Fibroblast of villous mesenchyme (primary cell): ENCODE measurements at places on chromosomes 7 and 10.
A peak's percentile ranks its signal among the peaks of the same experiment; 100 is the strongest.

- no peak for DNase-seq
Observed at GRCh38 chr10:14674376-14675050, 100.2 kb downstream of the FAM107B start.

DNA sequence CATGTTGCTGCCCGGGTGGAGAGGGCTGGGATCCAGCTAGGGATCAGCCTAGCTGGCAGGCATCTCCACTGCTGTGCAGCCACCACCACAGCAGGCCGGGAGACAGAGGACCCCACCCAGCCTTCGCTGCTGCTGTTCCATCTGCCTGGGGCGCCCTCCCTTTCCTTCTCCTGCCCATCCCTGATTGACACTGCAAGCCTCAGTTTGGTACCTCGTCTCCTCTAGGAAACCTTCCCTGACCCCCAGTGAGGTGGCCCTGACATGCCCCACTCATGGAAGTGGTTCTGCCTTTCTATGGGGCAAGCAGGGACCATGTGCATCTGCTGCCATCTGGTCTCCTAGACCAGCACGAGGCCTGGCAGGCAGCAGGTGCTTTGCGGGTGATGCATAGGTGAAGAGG is 30.4 kb upstream of the DPYSL4 start:
- DNase-seq, result no peak

DNA sequence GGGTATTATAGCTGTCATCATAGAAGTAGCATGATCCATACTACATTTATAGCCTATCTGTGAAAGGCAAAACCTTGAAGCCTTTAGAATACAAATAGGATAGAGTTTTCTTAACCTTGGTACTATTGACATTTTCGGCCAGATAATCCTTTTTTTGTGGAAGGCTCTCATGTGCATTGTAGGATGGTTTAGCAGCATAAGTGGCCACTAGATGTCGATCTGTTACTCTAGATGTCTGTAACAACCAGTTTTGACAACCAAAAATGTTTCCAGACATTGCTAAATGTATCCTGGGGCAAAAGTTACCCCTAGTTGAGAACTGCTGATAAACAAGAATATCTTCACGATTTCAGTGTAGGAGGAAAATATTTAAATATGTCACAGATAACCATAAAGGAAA is 319.4 kb upstream of the GALNT17 start:
- DNase-seq, result no peak

- DNase-seq, result no peak
Observed at GRCh38 chr10:5014936-5015335, 11.3 kb upstream of the AKR1C2 start.

DNA sequence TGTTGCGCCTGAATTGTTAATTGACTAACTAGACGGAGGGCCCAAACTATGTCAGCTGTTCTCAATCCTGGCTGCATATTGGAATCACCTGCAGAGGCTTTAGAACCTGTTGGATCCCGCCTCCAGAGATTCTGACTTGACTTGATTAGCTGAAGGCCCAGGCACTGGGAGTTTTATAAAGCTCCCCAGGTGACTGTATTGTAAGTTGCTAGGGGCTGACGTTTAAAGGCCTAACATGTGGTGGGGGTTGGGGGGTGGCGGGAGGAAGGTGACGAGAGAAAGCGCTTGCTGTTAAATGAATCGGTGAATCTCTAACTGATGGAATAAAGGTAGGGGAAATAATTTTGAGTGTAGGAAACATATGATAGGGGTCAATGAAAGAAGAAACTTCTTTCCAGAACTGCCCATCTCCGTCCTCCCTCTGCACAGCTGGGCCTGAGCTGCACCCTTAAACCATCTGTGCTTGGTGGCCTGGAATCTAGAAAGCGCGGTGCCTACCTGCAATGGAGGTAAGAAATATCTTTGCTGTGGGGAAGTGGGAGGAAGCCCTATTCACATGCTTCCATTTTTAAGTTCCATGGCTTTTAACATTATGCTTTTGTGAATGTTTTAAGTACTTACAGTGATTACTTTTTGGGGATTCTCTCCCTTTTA is 225.0 kb upstream of the FAM3C start:
- DNase-seq, result no peak

DNA sequence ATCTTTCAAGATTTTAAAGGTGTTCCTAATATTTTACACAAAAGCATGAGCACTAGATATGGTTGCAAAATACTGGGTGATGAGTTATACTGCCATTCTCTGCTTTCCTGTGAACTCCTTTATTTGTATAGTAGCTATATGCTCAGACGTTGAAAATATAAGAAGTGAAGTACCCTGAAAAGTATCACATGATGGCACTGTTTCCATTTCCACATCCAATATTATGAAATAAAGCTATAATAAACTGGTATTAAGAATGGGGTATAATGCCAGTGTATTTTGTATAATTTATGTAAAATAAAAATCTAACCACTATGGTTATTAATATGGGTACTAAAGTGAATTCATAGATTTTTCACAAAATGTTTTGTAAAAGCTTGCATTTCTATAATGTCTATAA is 79.6 kb upstream of the FOXP2 start:
- DNase-seq, result no peak

DNA sequence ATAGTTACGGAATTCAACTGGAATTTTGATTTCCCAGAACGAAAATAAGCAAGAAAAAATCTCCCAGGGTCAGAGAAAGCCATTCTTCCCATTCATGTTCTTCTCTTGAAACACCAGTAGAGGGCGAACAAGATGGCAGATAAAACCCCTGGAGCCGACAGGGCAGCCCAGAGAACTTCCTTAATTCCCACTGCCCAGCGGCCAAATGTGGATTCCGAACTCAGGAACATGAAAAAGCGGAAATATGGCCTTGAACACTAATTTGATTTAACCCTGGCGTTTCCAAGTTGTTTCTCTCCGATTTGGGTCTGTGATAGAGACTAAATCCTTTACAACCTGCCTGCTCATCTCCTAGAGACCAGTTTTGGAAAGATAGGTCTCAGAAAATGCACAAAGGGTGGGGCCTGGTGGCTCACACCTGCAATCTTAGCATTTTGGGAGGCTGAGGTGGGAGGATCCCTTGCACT is 100.7 kb upstream of the WAC start:
- peak; percentile 71 for DNase-seq

GRCh38 chr10:28393956-28394568 is 91.2 kb upstream of the MPP7 start:
- peak; percentile 60 for DNase-seq

DNA sequence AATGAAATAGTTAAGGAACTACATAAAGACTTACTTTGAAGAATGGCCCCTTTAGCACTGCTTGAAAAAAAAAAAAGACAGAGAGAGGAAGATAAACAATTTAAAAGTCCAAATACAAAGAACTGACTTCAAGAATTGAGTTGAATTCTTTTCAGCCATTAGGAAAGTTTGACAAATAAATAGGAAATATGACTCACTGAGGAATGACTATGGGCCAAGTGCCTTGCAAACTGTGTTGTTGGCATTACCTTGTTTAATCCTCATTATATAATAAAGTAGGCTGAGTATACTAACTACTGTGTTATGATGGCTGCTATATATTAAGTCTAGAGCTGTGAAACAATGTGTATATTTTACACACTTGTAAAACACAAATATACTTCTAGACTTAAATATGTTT is 151.1 kb downstream of the ELMO1 start:
- DNase-seq, result no peak

GRCh38 chr7:27181795-27182275 is 3.2 kb downstream of the HOXA11 start:
- DNase-seq, result peak; percentile 51

DNA sequence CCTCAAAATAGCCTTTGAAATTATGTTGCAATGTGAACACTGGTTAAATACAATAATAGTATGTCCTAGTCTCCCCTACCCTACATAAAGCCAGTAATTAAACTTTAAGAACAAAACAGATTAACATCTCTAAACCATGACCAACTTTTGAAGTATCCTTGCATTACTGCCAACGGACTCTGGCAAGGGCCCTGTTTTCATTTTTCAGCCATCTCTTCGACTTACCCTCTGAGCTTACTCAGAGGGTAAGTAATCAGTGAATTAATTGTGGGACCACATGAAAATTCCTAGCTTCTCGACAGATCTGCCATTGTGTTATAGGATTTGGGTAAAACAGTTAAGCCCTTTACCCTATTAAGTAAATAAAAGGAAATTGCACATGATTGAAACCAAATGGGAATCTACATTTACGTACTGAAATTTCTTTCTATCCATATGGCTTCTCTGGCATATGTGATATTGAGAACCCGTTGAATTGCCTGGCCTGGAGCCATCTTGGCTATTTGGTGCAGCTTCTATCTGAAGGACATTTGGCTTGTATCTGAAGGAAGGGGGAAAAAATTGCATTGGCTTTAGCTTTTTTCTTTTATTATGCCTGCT is 39.6 kb downstream of the DYNC1I1 start:
- no peak for DNase-seq

DNA sequence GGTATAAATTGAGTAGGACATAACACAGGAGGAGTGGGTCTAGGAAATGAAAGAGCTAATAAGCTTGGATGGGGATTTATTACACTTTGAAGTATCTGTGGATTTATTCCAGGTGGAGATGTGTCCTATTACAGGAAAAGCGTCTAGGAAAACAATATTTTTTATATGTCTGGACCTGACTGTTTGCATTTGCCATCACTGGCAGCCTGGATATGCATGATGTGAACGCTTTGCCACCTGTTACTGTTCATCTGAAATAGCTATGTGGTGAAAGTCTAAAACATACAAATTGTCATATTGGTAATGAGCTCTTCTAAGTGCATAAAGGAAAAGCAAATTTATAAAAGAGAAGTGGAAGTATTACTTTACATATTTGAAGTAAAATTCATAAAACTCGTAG is 31.6 kb upstream of the AGMO start:
- no peak for DNase-seq

DNA sequence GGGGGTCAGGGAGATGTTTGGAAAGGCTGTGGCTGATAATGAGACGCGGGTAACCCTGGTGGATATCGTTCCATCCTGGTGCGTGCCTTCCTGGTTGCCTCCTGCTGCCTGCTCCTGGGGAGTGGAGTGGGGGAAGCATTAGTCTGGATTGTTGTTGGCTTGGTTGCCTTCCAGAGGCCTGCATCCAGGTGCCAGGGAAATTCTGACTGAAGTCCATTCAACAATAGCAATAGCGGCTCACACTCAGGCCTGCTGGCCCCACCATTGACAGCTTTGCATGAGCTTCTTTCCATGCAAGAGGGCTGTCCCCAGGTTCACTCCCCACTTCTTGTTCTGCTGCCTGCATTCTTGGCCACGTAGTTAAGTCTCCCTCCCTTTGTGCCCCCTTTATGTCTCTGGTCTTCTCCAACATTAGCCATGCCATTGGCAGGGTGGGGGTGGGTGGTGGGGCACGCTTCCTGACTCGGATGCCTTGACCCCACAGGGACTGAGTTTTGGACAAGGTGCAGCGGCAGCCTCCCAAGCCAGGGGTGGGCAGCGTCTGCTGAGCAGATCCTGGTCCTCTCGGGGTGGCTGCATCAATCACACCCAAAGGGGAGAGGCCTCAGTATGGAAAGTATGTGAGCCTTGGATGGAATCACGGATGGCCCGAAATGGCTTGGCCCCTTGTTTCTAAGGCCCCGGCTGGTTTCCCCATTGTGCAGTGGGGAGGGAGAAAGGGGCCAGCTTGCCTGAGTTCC is 150.2 kb downstream of the GRK5 start:
- DNase-seq, result no peak

GRCh38 chr10:62514079-62514693 is 140.0 kb downstream of the ZNF365 start:
- peak; percentile 34 for DNase-seq

DNA sequence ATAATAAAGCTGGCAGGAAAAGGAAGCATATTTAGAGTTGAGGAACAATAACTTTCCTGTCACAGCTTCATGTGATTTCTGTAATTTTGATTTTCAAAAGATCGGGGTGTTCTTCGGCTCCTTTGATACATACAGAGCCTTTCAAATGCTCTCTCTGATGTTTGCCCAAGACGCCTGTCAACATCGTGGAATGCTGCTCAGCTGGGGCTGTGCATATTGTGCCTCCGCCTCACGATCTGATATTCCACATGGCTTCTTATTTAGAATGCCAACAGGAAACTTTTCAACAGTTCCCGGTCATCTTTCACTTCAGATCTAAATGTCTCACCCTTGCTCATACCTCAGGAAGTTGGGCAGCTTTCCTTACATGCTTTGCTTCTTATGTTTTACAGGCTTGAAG is 7.3 kb downstream of the NPY start:
- no peak for DNase-seq

- DNase-seq, result no peak
Observed at GRCh38 chr7:6252341-6252746, 20.1 kb downstream of the CYTH3 start.

DNA sequence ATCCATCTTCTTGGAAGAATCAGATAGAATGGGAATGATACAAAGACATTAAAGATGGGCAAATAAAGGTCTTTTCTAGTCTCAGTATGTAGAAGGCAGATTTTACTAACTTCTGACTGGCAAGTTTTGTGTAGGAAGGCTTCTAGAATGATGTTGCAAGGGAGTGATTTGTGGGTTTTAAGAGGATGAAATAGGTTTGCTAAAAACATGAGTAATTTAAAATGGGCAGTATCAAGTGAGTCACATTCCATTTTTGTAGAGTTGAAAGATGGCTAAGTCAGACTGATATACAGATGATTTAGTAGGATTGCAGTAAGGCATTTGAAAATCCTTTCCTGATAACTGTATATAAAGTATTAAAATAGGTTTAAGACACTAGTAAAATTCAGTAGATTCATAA is 777.4 kb downstream of the SORCS1 start:
- no peak for DNase-seq

DNA sequence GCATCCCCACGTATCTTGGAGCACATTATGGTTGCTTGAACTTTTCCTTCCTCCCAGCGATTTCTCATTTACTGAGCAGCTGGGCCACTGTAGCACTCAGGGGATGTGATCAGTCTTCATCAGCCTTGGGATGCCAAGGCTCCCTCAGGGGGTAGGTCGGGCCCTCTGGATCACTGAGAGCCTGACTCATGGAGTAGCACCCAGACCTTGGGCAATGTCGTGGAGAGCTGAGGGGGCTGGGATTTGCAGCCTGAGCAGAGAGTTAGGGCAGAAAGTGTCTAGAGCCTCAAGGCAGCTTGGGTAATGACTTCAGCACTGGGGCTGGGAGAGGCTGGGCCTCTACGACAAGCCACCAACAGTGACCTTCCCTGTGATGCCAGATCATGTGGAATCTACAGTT is 86.5 kb upstream of the CXCL12 start:
- no peak for DNase-seq

- no peak for DNase-seq
Observed at GRCh38 chr7:128738570-128739047, 550 bp upstream of the CALU start.
